Heart left ventricle (tissue), 16 donors: ENCODE measurements at places on chromosomes 5 and 9. TPM values are rescaled to one million over a fixed set of nuclear protein-coding genes. Genes with fewer than 3 reads are reported as not detected.

Gene BBLN
- total RNA-seq, result 46.4 TPM

Gene UTP15
- total RNA-seq, result 8.4 TPM

DNA sequence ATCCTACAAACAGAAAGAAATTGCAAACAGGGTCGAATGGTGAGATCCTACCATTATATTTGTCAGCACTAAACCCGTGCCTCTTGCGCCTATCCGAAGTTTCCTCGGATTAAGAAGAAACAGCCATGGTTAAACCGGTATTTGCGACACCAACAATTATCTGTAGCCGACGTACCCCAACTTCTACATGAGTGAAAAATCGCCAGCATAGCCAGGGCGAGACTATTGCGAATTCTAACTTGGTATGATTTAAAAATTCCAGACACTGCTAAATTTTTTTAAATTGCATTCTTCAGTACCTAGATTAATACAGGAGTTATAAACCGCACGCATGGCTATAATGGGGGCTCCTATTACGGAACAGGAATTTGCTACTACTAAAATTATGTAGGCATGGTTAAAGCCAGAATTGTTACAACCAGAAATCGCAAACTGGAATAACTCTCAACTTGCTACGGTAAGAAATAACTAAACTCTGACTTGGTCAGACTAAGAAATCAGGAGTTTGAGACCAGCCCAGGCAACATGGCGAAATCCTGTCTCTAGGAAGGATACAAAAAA, 25.3 kb upstream of the ANXA2R start:
- H3K27ac ChIP-seq, result peak overlapping the region; percentile 97
- H3K4me3 ChIP-seq, result peak overlapping the region; percentile 74
- H3K4me1 ChIP-seq, result peaks cover 23% of the 10 kb centered on the region
- H3K27me3 ChIP-seq, result no peaks in the 10 kb centered on the region
- DNase-seq, result no peak
- H3K36me3 ChIP-seq, result peaks cover 13% of the 10 kb centered on the region

GRCh38 chr5:135220394-135221186, 178.4 kb downstream of the MACROH2A1 start:
- H3K27ac ChIP-seq, result no peak overlapping the region
- H3K36me3 ChIP-seq, result no peaks in the 10 kb centered on the region
- H3K4me3 ChIP-seq, result no peak overlapping the region

DNA sequence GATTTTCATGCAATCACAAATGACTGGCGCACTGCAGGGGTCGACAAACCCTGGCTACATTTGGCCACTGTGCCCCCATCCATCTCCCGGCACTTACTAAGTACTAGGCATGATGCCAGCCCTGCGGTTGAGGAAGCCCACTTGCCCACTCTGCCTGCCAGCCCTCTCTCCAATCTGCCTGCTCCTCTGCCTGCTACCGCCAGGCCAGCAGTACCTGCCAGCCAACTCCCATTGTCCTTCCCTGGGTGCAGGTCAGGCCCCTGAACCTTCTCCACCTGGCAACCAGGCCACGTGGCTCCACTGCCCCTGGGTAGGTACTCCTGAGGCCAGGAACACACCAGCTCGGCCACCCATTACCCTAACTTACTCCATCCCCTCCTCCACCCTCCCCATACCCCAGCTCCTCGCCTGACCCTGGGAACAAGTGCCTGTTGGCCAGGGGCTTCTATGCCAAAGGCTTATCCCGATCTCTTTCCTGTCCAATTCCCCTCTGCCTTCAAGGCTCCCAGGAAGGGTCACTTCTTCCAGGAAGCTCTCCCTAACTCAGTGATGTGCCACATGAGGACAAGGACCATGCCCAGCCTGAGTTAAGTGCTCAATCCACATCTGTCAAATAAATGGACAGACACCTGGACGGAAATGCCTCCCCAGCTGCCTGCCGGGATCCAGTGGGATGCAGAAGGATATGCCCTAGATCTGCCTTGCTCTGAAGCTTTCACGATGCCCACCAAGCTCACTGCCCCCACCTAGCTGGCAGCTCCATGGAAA, 6.6 kb downstream of the EEIG1 start:
- peak overlapping the region; percentile 67 for H3K27ac ChIP-seq
- H3K36me3 ChIP-seq, result no peaks in the 10 kb centered on the region
- no peak overlapping the region for H3K4me3 ChIP-seq
- peaks cover 100% of the 10 kb centered on the region for H3K4me1 ChIP-seq

GRCh38 chr5:42005561-42006153, 80.6 kb downstream of the FBXO4 start:
- no peaks in the 10 kb centered on the region for H3K4me1 ChIP-seq
- no peak overlapping the region for H3K27ac ChIP-seq
- H3K36me3 ChIP-seq, result no peaks in the 10 kb centered on the region
- H3K4me3 ChIP-seq, result no peak overlapping the region
- DNase-seq, result no peak

Gene KDM4C
- total RNA-seq, result 8.8 TPM

Gene ADAMTSL2
- total RNA-seq, result 4.9 TPM

Gene MEF2C
- total RNA-seq, result 45.4 TPM

Gene PURA
- total RNA-seq, result 20.2 TPM

Gene SH3TC2
- total RNA-seq, result 9.5 TPM

DNA sequence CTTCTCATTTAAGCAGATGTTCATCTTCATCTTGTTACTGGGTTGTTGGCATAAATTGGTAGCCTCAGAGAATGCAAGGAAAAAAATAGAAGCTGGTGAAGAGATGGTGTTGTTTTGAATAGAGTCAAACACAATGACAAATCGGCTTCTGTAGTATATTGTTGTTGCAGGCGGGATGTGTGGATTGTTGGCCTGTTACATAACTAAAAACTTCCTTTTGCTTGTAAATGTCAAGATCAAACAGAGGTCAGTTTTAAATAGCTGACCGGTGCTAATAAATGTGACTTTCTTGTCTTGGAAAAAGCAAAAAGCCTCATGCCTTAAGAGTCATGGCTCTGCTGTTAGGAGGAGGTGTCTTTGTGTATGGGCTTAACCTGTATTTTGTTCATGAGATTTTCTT, 59.2 kb downstream of the CCDC192 start:
- H3K27me3 ChIP-seq, result no peaks in the 10 kb centered on the region
- no peaks in the 10 kb centered on the region for H3K36me3 ChIP-seq
- no peak overlapping the region for H3K27ac ChIP-seq
- no peak overlapping the region for H3K4me3 ChIP-seq
- peaks cover 22% of the 10 kb centered on the region for H3K4me1 ChIP-seq

GRCh38 chr5:150519978-150520377, 12.0 kb downstream of the NDST1 start:
- no peak for DNase-seq
- peak overlapping the region; percentile 5 for H3K27ac ChIP-seq
- no peaks in the 10 kb centered on the region for H3K27me3 ChIP-seq
- H3K36me3 ChIP-seq, result peaks cover 27% of the 10 kb centered on the region
- H3K4me1 ChIP-seq, result peaks cover 59% of the 10 kb centered on the region

- no peak overlapping the region for H3K27ac ChIP-seq
- H3K4me1 ChIP-seq, result no peaks in the 10 kb centered on the region
- no peak for DNase-seq
- H3K27me3 ChIP-seq, result peaks cover 3% of the 10 kb centered on the region
Observed at GRCh38 chr9:99833735-99834134, 12.1 kb downstream of the NR4A3 start.

GRCh38 chr5:95417971-95418370, 26.8 kb downstream of the FAM81B start:
- H3K4me1 ChIP-seq, result no peaks in the 10 kb centered on the region
- no peak overlapping the region for H3K27ac ChIP-seq
- DNase-seq, result no peak
- no peak overlapping the region for H3K4me3 ChIP-seq

GRCh38 chr5:9698841-9699240, 68.7 kb upstream of the TAS2R1 start:
- no peak overlapping the region for H3K27ac ChIP-seq
- DNase-seq, result no peak
- peaks cover 6% of the 10 kb centered on the region for H3K4me1 ChIP-seq
- H3K27me3 ChIP-seq, result no peaks in the 10 kb centered on the region
- H3K36me3 ChIP-seq, result no peaks in the 10 kb centered on the region

Gene LCN9
- not detected for total RNA-seq

Gene ZFP37
- total RNA-seq, result 1.00 TPM
